Epithelial cell of proximal tubule (primary cell): ENCODE measurements at places on chromosomes 13 and 19.

DNA sequence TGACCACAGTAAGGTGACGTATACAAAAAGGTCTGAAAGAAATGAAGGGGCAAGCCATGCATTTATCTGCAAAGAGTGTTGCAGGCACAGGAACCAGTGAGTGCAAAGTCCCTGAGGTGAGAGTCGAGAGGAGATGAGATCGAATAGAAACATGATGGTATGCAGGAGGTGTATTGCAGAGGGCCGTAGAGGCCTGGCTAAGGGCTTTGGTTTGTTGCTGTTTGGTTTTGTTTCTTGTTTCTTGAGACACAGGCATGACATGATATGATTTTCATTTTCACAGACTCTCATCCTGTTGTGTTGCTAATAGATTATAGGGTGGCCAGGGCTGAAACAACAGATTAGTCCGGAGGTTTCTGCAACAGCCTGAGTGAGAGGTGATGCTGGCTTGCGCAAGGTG is 80.4 kb downstream of the HSPH1 start:
- DNase-seq = no peak

- DNase-seq = no peak
Measured at GRCh38 chr19:10228920-10229319, 2.2 kb downstream of the S1PR2 start.

DNA sequence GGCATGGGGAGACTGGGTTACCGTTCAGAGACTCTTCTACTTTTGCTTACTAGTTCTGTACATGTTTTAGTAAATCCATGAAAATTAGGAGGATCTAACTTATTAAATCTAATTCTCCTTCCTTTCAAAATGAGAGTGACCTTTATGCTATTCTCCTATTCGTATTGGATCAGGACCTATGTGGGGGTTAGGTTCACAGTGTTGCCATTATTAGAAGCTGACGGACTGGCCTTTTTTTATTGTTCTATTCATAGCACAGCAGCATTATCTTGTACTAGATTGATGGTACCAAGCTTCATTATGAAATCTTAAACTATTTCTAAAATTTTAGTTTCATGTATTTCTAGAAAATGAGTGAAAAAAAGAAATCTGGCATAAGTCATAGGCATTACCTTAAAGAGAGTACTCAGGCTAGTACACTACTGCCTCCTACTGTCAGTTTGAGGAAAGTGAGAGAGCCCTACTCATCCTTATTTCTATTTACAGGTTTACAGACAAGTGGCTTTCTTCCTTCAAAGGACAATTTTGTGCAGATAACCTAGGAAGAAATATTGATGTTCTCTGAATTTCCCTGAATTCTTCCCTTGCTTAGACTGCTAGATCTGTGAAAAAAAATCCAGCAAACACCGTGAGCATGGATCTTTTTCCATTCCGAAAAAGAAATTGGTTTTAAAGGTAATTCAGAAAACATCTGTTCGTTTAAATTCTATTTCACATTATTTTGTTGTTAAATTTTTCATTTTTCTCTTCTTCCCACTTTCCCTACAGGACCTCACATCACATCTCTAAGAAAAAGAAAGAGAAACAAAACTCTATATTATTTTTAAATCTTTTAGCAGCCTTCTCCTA is 485.5 kb downstream of the DIAPH3 start:
- DNase-seq = no peak

DNA sequence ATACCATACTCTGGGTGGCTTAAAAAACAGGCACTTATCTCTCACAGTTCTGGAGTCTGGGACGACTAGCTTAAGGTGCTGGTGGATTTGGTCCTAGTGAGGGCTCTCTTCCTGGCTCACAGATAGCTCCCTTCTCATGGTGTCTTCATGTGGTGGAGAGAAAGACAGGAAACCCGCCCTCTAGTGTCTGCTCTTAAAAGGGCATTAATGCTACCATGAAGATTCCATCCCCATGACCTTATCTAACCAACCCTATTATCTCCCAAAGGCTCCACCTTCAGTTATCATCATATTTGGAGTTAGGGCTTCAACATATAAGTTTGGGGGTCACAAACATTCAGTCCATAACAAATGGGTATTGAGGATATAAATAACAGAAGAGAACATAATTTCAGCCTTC is 139.4 kb downstream of the HS6ST3 start:
- no peak for DNase-seq

DNA sequence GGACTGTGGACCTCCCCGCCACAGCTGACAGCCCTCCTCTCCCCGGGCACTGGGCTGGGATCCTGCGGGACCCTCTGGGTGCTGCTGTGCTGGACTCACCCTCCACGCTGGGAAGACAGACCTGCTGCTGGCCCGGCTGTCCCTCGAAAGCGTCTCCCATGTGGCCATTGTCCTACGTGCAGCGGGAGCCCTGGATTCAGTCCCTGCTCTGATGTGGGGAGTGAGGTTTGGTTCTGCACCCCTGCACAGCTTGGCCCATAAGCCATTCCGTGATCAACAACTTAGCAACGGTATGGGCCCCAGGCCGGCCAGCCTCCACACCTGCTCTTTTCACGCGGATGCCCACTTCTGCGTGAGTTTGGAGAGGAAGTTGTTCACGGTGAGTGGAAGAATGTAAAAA is 195.2 kb downstream of the TEX29 start:
- no peak for DNase-seq

- no peak for DNase-seq
Measured at GRCh38 chr19:48624067-48624594, 4.8 kb downstream of the SPHK2 start.

DNA sequence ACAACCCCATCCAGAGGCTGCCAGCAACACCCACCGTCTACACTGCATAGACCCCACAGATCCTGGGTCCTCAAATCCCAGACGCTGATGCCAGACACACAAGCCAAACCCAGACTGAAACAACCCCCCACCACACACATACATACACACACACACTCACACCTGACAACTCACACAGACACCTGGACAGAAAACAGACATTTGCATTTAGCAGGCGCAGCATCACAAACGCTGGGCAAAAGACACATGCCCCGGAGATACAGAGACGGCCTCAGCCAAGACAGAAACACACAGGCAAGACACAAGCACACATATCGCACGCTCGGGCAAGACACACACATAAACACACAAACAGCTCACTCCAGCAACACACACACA is 1.3 kb downstream of the BBC3 start:
- no peak for DNase-seq

DNA sequence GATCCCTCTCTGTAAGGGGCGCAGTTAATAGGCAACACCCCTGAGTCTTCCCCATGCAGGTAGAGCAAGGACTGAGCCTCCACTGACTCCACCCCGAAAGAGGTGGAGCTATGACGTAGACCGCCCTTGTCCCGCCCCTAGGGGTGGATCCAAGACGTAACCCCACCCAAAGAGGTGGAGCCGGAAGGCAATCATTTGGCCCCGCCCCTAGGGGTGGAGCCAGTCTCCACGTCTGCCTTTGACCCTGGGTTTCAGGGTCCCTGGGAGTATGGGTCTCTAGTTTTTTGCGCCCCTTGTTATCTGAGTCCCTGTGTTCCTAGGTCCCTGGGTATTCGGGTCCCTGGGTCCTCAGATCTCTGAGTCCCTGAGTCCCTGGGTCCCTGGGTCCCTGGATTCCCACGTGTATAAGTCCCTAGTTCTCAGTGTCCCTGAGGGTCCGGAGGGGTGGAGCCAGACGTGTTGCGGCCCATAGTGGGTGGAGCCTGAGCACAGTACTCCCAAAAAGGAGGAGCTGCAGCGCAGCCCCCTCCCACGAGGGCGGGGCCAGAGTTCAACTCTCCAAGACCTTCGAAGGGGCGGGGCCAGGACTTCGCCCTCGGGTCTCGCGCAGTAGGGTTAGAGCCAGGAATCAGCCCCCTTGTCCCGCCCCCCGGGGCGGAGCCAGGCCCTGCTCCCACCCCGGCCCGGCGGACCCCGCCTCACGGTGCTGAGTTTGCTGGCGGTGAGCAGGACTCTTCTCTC is 5.3 kb downstream of the DENND1C start:
- DNase-seq = peak; percentile 66

GRCh38 chr13:29911781-29912418 is 61.5 kb upstream of the UBL3 start:
- no peak for DNase-seq

DNA sequence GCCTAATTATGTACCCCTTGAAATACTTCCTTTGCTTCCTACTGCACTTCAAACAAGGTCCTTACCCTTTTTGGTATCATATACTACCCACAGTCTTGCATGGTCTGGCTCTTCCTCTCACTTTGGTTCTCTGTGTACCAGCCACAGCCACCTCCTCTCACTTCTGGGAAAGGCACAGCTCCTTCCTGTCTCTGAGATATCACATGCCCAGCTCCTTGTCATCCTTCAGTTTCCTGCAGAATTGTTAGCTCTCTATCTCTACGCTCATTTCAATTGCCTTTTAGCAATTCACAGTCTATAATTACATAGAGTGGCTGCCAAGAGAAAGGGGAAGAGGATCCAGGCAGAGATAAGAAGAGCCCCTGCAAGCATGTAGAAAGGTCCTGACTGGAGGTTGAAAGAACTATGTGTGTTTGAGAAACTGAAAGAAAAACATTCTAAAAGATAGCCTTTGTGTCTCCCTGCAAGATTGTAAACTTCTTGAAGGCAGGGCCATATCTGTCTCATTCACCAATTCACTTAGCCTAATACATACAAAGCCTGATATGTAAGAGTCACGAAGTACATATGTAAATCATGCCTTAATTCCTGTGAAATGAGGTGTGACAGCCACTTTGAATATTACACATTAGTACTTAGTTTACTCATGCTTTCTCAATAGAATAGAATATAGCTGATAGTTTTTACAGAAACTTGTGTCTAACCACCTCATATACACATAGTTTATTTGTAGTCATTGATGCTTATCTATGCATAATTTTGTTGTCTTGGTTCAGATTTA is 933.1 kb downstream of the DIAPH3 start:
- DNase-seq = no peak

DNA sequence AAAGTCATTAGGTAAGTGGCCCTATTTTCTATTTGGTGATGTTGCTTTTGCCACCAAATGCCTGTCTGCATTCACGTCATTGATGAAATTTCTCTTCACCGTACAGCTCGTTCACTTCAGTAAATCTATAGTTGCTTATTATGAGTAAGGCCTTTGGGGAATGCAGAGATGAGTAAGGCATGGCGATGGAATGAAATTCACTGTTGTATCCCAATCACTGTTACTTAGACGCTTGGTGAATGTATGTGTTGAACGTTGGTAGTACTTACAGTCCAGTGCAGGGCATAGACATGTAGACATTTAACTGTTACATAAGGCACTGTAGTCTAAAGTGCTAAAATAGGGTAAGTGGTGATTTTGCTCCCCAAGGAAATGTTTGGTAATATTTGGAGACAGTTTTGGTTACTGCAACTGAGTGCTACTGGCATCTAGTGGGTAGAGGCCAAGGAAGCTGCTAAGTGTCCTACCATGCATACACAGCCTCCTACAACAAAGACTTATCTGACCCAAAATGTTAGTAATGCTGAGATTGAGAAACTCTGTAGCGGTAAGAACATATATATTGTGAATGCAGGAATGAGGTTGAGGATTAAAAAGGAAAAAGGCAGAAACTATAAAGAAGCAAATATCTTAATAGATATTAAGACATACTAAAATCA is 5.8 kb downstream of the AKAP11 start:
- no peak for DNase-seq

DNA sequence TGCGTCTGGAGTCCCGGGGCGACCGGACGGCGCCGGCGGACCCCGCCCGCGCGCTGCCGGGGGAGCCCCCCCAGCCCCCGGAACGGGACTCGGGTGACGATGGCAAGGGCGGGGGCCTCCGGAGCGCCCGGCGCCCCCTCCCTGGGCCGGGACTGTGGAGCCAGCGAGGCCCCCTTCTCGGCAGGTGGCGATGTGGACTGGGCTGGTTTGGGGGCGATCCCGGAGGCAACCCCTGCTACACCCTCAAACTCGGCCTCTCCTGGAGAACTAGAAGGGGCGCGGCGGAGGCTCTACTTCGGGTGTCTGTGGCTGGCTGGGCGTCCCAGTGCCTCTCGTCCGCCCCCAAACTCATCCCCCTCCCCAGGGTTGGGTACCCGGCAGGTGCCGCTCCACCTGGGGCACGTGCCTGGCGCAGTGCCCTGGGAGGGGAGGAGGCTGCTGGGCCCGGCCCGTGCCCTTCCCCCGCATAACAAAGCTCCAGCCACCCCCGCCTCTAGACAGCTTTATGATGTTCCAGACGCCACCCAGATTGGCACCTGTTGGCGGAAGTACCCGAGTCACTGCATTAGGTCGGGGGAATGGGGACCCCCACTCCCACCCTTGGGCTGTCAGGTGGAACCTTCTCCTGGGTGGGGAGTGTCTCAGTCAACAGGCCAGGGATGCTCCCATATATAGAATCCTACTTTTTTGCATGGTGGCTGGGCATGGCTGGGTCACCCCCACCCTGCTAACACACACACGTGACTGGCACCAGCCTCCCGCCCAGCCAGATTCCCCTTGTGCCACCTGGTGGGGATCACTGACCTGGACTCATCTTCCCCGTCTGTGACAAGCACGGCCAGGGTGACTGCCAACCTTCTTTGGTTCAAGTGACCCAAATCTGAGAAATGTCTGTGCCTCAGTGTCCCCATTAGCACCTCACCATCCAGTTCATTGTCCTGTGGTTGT is 722 bp downstream of the PKN1 start:
- DNase-seq = no peak

- DNase-seq = no peak
Measured at GRCh38 chr19:30209617-30210600, 162.3 kb upstream of the ZNF536 start.

GRCh38 chr13:110436276-110436675 is 125.2 kb downstream of the RAB20 start:
- DNase-seq = no peak

DNA sequence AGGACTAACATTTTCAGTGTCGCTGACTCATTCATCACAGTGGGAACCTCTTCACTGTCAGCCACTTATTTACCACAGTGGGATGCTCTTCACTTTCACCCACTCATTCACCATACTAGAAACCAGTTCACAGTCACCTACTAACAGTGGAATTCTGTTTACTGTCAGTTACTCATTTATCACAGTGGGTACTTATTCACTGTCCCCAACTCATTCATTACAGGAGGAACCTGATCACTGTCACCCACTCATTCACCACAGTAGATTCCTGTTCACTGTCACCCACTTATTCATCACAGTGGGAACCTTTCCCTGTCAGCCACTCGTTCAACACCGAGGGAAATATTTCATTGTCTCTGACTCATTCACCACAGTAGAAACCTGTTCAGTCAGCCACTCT is 10.1 kb upstream of the ZNF85 start:
- DNase-seq = no peak

DNA sequence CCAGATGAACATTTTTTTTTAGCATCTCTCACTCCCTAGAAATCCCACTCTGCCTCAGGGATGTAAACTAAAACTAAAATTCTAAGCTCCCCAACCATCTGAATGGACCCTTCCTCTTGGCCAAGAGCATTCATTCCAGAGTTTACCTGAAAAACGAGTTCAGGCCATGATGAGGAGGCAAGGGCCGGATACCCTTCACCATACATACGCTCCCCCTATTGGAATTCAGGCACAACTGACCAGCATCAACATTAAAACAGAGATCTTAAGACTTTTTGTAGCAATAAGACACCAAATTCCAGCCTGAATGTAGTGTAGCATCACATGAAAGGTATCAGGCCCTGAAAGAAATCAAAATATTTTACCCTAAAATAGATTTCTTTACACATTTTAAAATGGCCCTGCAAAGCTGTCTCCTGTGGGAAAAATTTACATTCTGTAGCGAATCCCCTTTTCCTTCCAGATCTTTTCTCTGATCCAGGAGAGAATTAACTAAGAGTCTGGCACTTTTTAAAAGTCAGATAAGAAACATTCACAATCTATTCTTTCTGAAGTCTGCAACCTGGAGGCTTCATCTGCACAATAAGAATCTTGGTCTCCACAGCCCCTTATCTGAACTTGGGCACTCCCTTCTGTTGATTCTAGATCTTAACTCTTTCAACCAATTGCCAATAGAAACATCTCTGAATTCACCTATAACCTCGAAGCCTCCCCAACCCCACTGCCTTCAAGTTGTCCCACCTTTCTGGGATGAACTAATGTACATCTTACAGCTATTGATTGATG is 888.5 kb downstream of the UQCRFS1 start:
- no peak for DNase-seq
